ENCODE measurements at places on chromosomes 2 and 18. TPM values are rescaled to one million over a fixed set of nuclear protein-coding genes. Genes with fewer than 3 reads are reported as not detected.

KYNU gene
- 276 TPM for total RNA-seq

FSHR gene
- not detected for total RNA-seq

CTAGE1 gene
- total RNA-seq: not detected

BOLA3 gene
- total RNA-seq: 144 TPM
